Hippocampal formation (tissue), 2 donors: ENCODE measurements at places on chromosomes 6 and 20.

DNA sequence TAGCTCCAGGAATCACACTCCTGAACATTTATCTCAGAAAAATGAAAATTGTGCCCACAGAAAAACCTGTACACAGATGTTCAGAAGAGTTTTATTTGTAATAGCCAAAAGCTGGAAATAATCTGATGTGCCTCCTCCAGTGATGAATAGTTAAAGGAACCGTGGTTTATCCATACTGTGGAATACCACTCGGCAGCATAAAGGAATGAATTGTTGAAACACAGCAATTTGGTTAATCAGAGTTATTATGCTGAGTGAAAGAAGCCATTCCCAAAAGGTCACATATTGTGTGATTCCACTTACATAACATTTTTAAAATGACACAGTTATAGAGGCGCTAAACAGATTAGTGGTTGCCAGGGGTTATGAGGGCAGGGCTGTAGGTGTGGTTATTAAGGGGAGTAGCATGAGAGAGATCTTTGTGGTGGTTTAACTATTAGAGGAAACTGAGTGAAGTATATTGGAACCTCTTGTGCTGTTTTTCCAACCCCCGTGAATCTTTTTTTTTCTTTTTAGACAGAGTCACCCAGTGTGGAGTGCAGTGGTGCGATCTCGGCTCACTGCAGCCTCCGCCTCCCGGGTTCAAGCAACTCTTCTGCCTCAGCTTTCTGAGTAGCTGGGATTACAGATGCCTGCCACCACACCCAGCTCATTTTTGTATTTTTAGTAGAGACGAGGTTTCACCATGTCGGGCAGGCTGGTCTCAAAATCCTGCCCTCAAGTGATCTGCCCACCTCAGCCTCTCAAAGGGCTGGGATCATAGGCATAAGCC, 26.2 kb downstream of the PSMF1 start:
- DNase-seq, result no peak

DNA sequence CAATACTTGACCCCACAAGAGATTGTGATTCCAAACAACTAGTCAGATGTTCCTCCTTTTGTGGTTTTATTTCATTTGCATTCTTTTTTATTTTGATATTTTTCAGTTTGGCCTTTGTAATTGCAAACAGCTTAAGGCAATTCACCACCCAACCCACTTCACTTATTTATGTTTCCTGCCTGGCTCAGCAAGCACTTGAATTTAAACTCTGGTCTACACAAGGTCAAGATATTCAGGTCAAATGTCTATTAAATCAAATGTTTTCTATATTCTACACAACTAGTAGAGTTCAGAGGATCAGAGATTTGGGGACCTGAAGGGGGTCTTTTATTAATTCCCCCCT, 100.1 kb downstream of the SGK1 start:
- DNase-seq, result no peak

DNA sequence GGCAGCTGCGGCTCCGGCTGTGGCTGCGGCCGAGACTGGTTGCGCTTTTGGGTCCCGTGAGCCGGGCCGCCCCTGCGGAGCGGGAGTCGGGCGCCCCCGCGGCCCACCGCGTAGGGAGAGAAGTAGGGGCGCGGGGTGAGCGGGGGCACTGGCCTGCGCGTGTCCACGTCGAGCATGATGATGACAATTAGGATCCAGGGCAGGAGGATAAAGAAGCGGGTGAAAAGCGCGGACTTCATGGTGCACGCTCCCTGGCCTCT, 739 bp downstream of the B3GAT2 start:
- DNase-seq, result no peak

- DNase-seq, result peak; percentile 32
Measured at GRCh38 chr20:346640-347316, at the start of gene NRSN2. NRSN2 (plus strand) TSS chr20:347111; CDS start chr20:349644, 2,533 bp downstream.

GRCh38 chr6:109239160-109239559, 143.1 kb downstream of the CD164 start:
- no peak for DNase-seq

GRCh38 chr20:57809661-57810172, 99.9 kb upstream of the PMEPA1 start:
- no peak for DNase-seq

DNA sequence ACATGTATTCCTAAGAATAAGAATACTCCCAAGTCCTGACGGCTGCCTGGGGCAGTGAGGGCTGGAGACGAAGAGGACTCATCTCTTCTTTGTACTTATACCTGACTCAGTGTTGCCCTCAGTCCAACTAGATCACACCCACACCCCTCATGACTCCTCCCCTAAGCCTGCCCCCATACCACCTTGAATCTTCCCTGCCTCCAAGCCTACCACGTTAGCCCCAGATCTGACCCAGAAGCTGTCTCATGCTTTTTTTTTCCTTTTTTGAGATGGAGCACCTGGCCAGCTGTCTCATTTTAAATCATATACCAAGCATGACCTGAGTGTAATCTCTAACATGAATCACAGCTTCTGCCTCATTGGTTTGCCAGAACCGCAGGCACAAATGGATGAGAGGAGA, 45.2 kb downstream of the MUC22 start:
- no peak for DNase-seq

- no peak for DNase-seq
Measured at GRCh38 chr6:56786256-56786655, 143.6 kb upstream of the DST start.
